NCI-H2029 (cell line): ENCODE measurements at places on chromosomes 2 and 18.

- no peak for DNase-seq
Observed at GRCh38 chr2:74578408-74578807, 23.9 kb downstream of the DOK1 start.

GRCh38 chr18:29879763-29880162, 1162.8 kb downstream of the DSC3 start:
- no peak for DNase-seq

DNA sequence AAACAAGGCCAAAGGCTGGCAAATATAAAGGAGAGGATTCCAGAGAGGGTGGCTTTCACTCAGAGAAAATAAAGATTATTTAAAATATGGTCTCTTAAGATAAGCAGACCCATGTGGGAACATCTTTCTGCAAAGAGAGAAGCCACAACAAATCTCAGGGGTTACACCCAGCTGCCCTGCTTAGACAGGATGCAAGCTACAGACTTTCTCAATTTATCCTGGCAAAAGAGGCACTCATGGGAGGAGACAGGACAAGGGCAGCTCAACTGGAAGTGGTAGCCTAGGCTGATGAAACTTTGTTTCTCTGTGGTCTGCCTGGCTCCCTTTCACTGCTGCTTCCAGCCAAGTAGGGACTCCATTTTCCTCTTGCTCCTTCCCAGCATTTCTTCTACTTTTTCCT, 25.9 kb upstream of the SULT1C4 start:
- no peak for DNase-seq

- DNase-seq: no peak
Observed at GRCh38 chr18:80109676-80110078, 615 bp downstream of the ADNP2 start.

GRCh38 chr2:20571644-20572215, 79.2 kb downstream of the HS1BP3 start:
- DNase-seq: no peak

GRCh38 chr18:27713738-27714095, 463.2 kb downstream of the CDH2 start:
- no peak for DNase-seq

GRCh38 chr18:46211816-46212215, 107.6 kb downstream of the HAUS1 start:
- no peak for DNase-seq

DNA sequence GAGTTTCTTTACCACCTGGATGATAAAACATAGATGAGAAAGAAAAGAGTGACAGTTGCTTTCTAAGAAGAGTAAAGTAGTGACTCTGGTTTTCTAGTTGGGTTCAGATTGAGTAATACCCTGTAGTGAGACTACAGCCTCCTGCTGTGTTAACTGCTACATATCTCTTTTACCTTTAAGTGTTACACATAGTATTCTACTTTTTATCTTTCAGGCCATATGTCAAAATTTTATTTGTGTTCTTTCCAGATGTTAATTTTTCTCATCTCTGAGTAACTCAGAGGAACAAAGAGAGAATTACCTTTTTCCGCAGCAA, 348.2 kb downstream of the CTNNA2 start:
- no peak for DNase-seq

DNA sequence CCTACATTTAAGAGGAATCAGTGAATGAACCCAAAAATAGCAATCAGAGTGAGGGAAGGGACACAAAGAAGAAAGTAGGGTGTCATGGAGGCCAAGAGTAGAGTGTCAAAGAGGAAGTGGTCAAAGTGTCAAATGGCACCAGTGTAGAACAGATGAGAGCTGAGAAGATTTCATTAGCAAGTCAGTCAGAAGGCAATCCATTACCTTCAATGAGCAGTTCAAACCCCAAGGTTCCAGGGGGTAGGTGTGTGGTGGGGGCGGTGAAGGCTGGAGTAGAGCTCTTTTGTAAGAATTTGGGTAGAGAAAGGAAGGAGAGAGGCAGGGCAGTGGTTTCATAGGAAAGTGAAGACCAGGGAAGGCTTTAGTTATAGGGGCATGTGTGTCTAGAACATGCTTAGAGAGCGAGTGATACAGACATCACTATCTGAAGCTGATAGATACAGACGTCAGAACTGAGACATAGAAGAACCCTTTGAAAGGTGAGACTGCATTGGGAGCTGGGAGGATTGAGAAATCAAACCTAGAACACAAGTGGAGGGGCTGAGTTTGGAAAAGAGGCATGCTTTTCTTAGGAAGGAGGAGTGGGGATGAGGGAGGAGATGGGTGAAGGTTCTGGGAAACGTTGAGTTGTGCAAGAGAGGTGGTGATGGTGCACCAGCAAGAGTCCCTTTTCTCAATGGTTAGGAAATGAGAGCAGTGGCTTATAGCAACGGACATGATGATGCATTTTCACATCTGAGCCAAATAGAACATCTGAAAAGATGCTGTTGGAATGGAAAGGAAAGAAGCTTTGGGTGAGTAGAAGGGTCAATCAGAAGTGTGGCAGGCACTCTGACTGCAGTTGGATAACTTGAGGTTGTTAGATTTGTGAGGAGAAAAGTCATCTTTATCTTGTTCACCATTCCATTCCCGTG, 48.9 kb upstream of the IL1RL1 start:
- no peak for DNase-seq

DNA sequence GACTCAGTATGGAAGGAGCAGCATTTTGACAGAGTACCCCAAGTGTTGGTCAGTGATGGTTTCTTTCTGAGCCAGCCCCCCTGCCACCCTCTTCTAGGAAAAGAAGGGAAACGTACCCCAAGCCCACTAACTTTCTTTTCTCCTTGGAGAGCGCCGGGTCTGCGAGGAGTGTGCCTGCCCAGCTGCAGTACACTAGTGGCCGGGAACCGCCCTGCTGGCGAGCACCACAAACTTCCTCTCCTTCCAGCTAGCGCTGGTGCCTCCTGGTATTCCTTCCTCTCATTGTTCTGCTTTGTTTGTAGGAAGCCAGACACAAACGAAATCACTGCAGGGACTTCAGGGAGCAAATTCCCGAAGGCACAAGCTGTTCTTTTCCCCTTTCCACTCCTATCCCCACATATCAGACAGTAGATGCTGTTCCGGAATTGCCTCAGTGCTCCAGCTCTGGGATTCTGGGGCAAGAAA, 1.8 kb downstream of the CCDC85A start:
- no peak for DNase-seq

GRCh38 chr2:1798115-1798784, 53.9 kb upstream of the PXDN start:
- no peak for DNase-seq

DNA sequence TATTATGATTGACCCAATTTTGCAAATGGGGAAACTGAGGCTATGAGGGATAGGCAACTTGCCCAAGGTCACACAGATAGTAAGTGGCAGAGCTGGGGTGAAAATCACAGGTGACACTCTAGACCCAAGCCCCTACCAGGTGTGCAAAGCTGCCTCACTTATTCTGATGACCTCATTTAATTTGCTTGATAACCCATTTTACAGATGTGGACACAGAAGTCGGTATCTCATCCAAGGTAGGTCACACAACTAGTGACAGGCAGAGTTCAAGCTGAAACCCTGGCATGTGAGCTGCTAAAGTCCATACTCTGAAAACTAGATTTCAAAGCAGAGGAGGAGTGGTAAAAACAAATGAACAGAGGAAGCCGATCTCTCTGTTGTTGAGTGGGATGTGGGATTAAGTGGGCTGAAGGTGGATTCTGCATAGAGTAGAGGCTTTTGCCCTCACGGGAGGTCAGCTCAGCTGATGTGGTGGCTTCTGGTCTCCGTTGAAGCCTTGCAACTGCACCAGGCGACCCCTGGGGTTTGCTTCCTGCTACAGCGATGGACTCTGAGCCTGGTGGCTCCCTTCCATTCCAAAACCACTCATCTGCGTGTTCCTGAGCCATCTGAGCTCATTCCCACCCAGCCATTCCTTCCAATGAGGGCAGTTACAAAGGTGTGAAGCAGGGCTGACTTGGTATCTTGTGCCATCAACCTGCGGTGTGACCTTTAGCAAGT, 164.3 kb upstream of the FHL2 start:
- no peak for DNase-seq

DNA sequence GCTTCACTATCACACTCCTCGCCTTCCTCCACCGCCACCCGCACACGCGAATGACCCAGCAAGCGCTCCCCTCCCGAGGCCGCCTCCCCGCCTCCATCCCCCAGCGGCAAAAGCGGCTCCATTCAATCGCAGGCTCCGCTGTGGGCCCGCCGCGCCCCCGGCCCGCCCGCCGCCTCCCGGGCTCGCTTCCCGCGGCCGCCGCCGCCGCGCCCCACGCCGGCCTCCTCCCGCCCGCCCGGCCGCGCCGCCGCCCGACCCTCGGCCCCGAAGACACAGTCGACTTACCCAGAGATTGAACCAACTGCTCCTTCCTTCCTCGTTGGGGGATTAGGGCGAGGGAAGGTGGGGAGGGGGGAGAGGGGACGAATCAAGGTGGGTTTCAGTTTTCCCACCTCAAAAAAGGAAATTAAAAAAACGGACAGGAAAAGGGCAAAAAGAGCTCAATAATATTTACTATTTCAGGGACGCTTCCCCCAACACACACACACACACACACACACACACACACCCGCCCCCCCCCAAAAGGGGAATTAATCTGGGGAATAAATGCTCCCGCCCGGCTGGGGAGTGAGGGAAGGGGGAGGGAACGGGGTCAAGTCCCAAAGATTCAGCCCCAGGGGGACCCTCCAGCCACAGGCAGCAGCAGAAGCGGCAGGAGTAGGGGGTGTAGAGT, 743 bp downstream of the XPO1 start:
- peak; percentile 36 for DNase-seq

GRCh38 chr18:5825663-5826062, 69.7 kb downstream of the TMEM200C start:
- no peak for DNase-seq

DNA sequence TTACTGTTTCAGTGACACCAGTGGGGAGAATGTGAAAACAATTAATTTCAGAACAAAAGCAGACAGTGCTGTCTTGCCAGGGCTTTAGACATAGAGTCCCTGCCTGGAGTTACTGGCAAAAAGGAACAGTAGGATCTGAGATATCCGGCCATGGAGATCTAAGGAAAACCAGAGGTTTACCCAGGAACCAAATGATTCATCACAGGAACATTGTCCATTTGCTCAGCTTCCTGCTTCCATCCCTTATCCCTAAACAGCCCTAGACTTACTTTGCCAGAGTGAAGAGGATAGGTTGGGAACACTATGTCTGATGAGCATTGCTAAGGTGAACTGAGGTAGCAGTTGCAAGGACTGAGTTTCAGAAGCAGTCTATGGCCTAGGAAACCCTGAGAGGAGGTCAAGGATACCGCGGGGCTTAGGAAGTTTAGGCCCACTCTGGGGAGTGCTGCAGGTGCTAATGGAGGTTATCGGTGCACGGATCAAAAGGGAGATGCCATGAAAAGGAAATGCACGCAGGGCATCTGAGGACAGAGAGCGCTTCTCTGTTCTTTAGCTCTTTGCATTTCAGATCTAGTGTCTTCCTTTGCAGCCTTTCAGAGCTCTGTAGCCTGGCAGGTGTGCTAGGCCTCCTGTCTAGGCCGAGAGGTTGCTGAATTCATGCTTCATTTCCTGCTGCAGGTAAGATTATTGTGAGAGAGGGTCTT, 223.9 kb downstream of the CDCA7 start:
- no peak for DNase-seq

- no peak for DNase-seq
Observed at GRCh38 chr2:157848213-157848612, 27.9 kb downstream of the ACVR1 start.

DNA sequence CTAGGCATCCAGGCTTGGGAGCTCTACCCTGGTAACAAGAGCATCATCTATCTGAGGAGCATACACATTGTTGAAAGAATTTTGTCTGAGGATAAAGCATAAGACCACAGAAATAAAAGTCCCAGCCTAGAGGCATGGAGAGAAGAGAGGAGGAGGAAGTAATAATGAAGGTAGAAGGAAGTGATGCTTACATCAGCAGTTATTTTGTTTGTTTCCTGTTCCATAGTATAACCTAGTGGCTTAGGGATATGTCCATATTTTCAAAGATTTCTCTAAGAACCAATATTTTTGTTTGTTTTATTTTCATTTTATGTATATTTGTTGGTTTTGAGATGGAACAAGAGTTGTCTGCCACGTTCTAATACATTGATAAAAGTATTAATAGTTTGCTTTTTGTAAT, 407.4 kb upstream of the SETBP1 start:
- no peak for DNase-seq

DNA sequence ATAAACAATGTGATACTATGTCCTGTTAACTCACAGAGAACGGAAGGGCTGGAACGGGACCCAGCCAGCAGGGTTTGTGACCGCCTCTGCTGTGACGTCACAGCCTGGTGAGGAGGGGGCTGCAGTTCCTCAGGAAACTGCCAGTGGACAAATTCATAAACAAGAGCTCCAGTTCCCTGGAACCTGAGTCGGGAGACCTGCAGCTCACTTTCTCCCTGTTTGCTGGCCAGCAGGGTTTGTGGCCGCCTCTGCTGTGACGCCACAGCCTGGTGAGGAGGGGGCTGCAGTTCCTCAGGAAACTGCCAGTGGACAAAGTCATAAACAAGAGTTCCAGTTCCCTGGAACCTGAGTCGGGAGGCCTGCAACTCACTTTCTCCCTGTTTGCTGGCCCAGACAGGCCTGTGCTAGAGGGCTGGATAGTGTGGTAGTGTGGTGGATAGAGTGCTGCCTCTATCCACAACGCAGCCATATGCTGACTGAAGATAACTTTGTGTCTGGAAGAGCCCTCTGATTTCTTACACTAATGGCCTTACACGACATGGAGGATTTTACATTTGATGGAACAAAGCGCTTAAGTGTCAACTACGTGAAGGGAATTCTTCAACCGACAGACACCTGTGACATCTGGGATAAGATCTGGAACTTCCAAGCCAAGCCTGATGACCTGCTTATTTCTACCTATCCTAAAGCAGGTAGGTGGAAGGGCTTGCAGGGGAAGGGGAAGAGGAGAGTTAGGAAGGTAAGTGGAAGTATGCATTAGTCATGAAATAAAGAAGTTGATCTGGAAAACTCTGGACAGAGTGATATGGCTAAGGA, at the start of gene SULT1C4:
TSS of gene SULT1C4 (plus strand) at position 140 of the 816 bp plus-strand sequence. CDS start at position 524, 384 bp downstream.
- no peak for DNase-seq

DNA sequence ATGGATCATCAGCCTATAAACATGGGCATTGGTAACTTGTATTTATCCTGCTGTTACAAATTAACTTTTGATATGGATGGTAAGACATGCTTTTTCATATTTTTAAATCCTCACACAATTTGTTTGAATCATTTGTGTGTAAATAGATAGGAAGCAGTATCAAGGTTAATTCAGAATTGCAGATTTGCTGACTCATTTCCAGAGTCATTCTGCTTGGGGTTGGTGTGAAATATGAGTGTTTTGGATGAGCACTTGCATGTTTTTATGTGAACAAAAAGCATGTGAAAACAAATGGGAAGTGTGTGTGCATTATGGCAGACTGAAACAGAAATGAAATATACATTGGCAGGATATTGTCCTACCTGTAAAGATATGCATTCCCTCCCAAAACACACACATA, 11.8 kb downstream of the CCDC85A start:
- no peak for DNase-seq

DNA sequence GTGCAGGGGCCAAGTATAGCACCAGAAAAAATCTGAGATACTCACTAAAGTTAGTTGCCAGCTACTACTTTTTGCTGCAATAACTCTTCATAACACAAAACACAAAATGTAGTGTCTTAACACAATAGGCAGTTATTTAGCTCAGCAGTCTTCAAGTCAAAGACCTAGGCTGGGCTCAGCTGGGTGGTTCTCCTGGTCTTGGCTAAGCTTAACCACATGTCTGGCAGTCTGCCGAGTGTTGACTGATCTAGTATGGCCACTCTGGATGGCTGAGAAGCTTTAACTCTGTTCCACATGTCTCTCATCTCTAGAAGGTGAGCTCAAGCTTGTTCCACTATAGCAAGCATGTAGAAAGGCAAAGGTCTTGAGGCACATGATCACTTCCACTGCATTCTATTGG, 451.6 kb downstream of the SOX11 start:
- no peak for DNase-seq
